MM.1S (cell line): ENCODE measurements at places on chromosomes 3 and 15.
A peak's percentile ranks its signal among the peaks of the same experiment; 100 is the strongest.

- H3K36me3 ChIP-seq, result no peaks in the 10 kb centered on the region
- no peak overlapping the region for H3K27ac ChIP-seq
- no peaks in the 10 kb centered on the region for H3K4me1 ChIP-seq
- DNase-seq, result no peak
Observed at GRCh38 chr3:12335421-12335820, 46.6 kb downstream of the PPARG start.

- H3K4me1 ChIP-seq, result no peaks in the 10 kb centered on the region
- DNase-seq, result no peak
- no peaks in the 10 kb centered on the region for H3K36me3 ChIP-seq
- H3K4me3 ChIP-seq, result no peak overlapping the region
Observed at GRCh38 chr15:58340176-58340575, 91.6 kb upstream of the LIPC start.

DNA sequence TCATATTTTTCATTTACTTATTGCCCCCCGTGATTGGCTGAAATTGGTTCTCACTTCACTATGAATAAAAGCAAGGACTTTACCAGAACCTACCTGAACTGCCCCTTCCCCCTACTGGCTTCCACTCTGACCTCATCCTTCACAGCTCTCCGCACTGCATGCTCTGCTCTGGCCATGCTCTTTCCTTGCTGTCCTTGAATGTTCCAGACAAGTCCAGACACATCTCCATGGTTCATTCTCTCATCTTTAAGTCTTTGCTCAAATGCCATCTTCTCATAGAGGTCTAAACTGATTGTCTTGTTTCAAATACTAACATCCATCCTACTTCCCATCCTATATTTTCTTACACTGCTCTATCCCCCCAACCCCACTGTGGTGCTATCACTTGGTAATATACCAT is 129.4 kb downstream of the CHST2 start:
- H3K27ac ChIP-seq, result no peak overlapping the region
- H3K4me1 ChIP-seq, result no peaks in the 10 kb centered on the region
- no peaks in the 10 kb centered on the region for H3K36me3 ChIP-seq
- H3K4me3 ChIP-seq, result no peak overlapping the region
- no peak for DNase-seq
- no peaks in the 10 kb centered on the region for H3K27me3 ChIP-seq

- no peak overlapping the region for H3K27ac ChIP-seq
- no peaks in the 10 kb centered on the region for H3K27me3 ChIP-seq
- H3K4me1 ChIP-seq, result no peaks in the 10 kb centered on the region
- no peak for DNase-seq
- H3K4me3 ChIP-seq, result no peak overlapping the region
Observed at GRCh38 chr3:181568248-181568647, 143.5 kb upstream of the SOX2 start.

GRCh38 chr3:7877312-7877711 is 624.3 kb upstream of the LMCD1 start:
- H3K4me3 ChIP-seq, result no peak overlapping the region
- no peaks in the 10 kb centered on the region for H3K27me3 ChIP-seq
- DNase-seq, result no peak

DNA sequence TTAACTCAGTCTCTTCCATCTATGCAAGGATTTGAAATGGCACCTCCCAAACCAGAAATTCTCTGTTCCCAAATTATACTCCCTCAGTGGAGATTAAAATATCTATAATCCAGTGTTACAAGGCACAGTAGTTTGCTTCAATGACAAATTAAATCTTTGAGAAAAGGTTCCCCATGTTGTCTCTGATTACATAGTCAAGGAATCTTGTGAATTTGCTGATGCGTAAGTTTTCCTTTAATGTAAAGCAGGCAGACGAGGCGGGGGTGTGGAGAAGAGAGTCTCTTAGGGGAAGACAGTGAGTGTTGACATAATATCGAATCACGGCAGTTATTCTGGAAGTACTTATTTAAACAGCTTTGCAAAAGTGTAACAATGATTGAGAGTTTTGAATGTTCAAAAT is 236.4 kb upstream of the RARB start:
- no peak overlapping the region for H3K4me3 ChIP-seq
- no peaks in the 10 kb centered on the region for H3K36me3 ChIP-seq
- no peak for DNase-seq
- H3K27ac ChIP-seq, result no peak overlapping the region
- no peaks in the 10 kb centered on the region for H3K27me3 ChIP-seq

DNA sequence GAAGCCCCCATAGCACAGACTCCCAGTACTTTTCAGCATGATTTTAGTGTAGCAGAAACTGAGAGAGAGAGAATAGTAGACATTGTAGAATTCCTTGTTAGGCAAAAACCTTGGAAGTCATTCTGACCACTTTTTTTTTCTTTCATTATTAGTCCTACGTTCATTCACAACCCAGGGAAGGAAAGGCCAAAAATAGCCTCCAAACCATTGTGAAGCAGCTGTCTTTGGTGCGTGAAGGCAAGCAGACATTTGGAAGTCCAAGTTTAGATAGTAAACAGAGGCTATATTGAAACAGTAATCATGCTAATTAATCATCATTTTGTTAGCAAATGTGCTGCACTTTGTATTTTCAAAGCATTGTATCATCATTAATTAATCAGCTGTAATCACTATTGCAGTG is 34.5 kb downstream of the CCDC54 start:
- H3K36me3 ChIP-seq, result no peaks in the 10 kb centered on the region
- H3K4me3 ChIP-seq, result no peak overlapping the region
- DNase-seq, result no peak
- H3K27ac ChIP-seq, result no peak overlapping the region
- H3K27me3 ChIP-seq, result no peaks in the 10 kb centered on the region

- DNase-seq, result no peak
- H3K36me3 ChIP-seq, result no peaks in the 10 kb centered on the region
- no peaks in the 10 kb centered on the region for H3K27me3 ChIP-seq
- no peak overlapping the region for H3K4me3 ChIP-seq
- H3K4me1 ChIP-seq, result no peaks in the 10 kb centered on the region
- H3K27ac ChIP-seq, result no peak overlapping the region
Observed at GRCh38 chr3:181565416-181565815, 146.3 kb upstream of the SOX2 start.

GRCh38 chr3:189372243-189372642 is 200.5 kb downstream of the TPRG1 start:
- no peak overlapping the region for H3K27ac ChIP-seq
- no peak overlapping the region for H3K4me3 ChIP-seq
- no peaks in the 10 kb centered on the region for H3K27me3 ChIP-seq

DNA sequence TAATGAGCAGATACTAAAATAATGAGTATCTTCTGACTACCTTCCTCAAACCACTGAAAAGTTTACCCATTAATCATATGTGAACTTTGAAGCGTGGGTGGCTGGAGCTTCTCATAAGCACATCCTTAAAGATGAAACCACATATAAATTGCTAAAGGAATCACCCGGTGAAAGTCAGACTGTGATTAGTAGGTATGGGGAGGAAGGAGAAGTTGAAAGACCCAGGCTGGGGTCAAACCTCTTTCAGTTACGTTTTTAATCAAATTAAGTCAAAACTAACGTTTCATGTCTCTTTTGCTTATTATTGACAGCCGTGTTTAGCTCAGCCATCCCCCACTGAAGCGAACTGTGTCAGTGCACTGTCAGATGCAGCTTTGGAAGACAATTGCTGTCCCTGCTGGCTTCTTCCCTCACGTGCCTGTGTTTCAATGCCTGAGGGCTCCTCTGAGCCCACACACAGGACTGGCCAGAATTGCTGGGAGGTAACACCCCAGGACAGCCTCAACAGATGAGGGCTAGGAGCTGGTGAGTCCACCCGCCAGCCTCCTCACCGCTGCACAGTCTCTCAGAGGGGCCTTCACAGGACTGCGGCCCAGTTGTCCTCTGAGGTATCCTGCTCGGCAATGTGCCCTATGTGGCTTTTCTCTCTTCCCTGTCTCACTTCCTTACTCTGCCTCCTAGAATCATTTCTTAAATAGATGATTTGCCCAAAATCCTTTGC is 29.3 kb upstream of the SH3BP5 start:
- H3K27me3 ChIP-seq, result no peaks in the 10 kb centered on the region
- H3K27ac ChIP-seq, result peak overlapping the region; percentile 1; the same call in 1 of the 2 replicates
- peaks cover 29% of the 10 kb centered on the region for H3K4me1 ChIP-seq
- no peak for DNase-seq

GRCh38 chr3:76410762-76411281 is 625.5 kb upstream of the ZNF717 start:
- H3K27ac ChIP-seq, result no peak overlapping the region
- no peaks in the 10 kb centered on the region for H3K4me1 ChIP-seq
- H3K36me3 ChIP-seq, result no peaks in the 10 kb centered on the region

DNA sequence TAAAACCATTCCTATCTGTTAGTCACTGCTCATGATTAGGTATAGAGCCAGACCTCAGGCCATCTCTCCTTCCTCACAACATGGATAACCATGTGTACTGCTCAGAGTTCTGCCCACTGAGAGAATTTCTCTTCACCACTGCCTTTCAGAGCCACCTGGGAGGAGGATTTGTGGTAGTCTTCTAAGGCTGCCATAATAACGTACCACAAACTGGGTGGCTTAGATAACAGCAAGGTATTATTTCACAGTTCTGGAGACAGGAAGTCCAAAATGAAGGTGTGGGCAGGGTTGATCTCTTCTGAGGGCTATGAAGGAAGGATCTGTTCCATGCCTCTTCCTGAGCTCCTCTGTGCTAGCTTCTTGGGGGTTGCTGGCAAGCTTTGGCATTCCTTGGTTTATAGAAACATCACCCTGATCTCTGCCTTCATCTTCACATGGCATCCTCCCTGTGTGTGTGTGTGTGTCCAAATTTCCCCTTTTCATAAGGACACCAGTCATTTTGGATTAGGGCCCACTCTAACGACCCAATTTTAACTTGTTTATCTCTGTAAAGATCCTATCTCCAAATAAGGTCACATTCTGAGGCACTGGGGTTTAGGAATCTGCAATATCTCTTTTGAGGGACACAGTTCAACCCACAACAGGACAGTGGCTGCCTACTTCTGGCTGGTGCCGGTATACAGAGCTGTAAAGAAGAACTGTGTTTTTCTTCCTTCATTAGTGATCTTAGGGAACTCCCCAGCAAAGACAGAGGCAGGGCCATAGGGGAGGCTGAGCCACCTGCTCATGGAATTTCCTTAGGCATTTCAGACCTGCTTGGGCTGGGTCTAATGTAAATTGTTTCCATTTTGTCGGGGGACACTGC is 42.1 kb upstream of the NOX5 start:
- no peaks in the 10 kb centered on the region for H3K36me3 ChIP-seq
- no peaks in the 10 kb centered on the region for H3K4me1 ChIP-seq
- H3K27ac ChIP-seq, result no peak overlapping the region
- H3K4me3 ChIP-seq, result no peak overlapping the region

- no peak overlapping the region for H3K27ac ChIP-seq
- no peaks in the 10 kb centered on the region for H3K27me3 ChIP-seq
- peaks cover 13% of the 10 kb centered on the region for H3K4me1 ChIP-seq
- DNase-seq, result no peak
Observed at GRCh38 chr3:10278501-10278900, 14.2 kb downstream of the GHRL start.

DNA sequence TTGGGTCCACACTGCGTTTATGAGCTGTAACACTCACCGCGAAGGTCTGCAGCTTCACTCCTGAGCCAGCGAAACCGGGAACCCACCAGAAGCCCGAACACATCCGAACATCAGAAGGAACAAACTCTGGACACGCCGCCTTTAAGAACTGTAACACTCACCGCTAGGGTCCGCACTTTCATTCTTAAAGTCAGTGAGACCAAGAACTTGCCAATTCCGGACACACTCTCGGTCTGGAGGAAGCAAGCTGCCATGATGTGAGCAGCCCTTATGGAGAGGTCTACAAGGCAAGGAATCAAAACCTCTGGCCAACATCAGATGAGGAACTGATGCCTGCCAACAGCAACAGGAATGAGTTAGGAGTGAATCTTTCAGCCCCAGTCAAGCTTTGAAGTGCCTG is 62.9 kb downstream of the SLC28A2 start:
- H3K27ac ChIP-seq, result no peak overlapping the region
- H3K36me3 ChIP-seq, result no peaks in the 10 kb centered on the region
- no peak overlapping the region for H3K4me3 ChIP-seq
- no peaks in the 10 kb centered on the region for H3K4me1 ChIP-seq
- H3K27me3 ChIP-seq, result no peaks in the 10 kb centered on the region

GRCh38 chr3:30347679-30348216 is 258.7 kb upstream of the TGFBR2 start:
- no peaks in the 10 kb centered on the region for H3K4me1 ChIP-seq
- no peak overlapping the region for H3K27ac ChIP-seq
- no peak for DNase-seq
- H3K27me3 ChIP-seq, result no peaks in the 10 kb centered on the region
- H3K36me3 ChIP-seq, result no peaks in the 10 kb centered on the region

DNA sequence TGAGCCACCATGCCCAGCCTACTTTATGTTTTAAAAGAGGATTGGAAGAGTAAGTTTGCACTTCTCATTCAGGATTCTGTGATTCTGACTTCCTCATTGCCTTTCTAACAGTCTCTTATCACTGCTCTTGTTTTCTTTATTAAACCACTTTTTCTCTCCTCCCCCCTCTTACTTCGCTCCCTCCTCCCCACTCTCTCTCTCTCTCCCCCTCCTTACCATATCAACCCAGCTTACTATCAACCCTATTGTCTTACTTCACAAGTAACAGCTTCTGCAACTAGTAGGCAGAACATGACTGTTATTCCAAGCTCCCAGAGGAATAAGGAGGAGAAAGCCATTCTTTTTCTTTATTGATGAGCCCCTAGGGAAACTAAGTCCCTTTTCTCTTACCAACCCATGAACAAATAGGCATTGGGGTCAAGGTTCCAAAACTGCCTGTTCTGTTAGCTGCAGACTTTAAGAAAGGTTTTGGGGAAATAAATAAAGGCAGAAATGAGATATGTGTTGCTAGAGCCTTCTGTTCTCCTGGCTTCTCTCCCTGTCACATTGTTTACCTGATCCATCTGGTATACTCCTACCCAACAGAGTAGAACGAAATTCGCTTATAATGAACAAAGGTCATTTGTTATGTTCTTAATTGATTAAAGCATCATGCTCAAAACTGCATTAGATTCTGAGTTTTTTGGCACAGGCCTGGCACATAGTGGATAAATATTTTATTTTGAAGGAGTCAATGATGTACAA is 56.4 kb upstream of the RASGRP1 start:
- DNase-seq, result no peak
- H3K27ac ChIP-seq, result no peak overlapping the region
- no peaks in the 10 kb centered on the region for H3K27me3 ChIP-seq
- H3K4me1 ChIP-seq, result no peaks in the 10 kb centered on the region

DNA sequence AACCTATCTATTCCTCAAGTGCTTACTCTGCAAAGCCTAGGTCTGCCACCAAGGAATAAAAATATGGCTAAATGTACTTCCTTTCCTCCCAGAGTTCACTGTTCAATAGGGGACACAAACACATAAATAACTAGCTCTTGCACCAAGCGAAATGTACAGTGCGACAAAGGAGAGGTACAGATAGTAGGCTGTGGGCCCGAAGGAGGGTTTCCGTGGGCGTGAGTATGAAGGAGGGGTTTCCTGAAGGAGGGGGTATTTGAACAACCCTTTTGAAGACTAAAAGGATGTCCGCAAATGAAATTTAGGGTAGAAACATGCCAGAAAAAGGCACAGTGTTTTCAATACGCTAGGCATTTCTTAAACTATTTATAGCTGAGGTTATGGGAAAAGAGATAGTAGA is 207.9 kb downstream of the LPP start:
- H3K27me3 ChIP-seq, result no peaks in the 10 kb centered on the region
- H3K4me1 ChIP-seq, result no peaks in the 10 kb centered on the region
- H3K36me3 ChIP-seq, result no peaks in the 10 kb centered on the region
- H3K4me3 ChIP-seq, result no peak overlapping the region
- H3K27ac ChIP-seq, result no peak overlapping the region

GRCh38 chr15:57741089-57741488 is 34.6 kb downstream of the POLR2M start:
- H3K4me1 ChIP-seq, result no peaks in the 10 kb centered on the region
- no peak overlapping the region for H3K4me3 ChIP-seq
- H3K36me3 ChIP-seq, result no peaks in the 10 kb centered on the region
- no peaks in the 10 kb centered on the region for H3K27me3 ChIP-seq
- H3K27ac ChIP-seq, result no peak overlapping the region
- no peak for DNase-seq
